ENCODE measurements at places on chromosomes 16 and 17.

- DNase-seq: no peak
These were observed 33.5 kb downstream of the ABCC3 start for GRCh38 chr17:50668025-50668837.

DNA sequence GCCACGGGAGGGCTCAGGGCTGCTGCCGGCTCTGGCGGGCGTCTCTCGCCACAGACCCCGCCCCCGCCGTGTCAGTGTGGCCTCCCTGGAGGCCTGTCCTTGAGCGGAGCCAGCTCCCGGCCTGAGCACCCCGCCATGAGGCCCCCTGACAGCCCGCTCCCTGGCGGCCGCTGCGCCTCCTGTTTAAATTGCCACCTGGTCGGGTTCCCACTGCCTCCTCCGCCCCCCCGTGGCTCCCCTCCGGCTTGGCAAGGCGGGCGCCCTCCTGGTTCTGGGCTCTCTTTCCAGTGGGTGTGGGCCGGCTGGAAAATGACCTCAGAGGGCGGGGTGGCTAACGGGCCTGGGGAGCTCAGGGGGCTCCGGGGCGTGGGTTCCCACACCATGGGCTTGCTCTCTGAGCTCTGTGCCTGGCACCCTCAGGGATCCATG is 42.1 kb upstream of the SSTR5 start:
- no peak for DNase-seq

- peak; percentile 79 for DNase-seq
These were observed 10.3 kb upstream of the TVP23A start for GRCh38 chr16:10828851-10829366.

DNA sequence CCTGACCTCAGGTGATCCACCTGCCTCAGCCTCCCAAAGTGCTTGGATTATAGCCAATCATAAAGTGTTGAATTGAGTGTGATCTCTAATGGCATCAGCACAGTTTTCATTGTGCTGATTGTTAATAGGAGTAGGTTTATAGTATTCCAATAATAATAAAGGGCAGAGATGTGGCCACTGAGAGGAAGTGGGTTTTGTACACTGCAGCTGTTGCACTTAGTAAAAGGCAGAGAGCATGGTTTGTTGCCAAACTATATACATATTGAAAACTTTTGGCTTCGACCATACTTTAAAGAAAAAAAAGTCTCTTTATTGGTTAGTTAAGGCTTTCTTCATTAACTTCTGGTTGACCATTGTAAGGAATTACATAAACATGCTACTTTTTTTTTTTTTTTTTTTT is 185.9 kb downstream of the CDK5R1 start:
- DNase-seq: no peak

DNA sequence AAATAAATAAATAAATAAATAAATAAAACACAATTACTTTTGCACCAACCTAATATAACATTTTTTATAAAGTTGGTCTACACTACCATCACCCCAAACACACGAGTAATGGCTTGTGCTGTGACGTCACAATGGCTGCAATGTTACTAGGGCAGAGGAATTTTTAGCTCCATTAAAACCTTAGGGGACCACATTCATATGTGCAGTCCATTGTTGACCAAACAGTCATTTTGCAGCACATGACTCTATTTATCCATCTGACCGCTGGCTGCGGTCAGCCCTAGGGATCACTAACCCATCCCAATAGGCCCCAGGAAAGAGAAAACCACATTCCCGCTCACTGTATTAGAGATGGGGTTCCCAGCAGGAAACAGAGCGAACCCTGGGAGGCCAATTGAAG is 9.6 kb downstream of the CDH5 start:
- no peak for DNase-seq

DNA sequence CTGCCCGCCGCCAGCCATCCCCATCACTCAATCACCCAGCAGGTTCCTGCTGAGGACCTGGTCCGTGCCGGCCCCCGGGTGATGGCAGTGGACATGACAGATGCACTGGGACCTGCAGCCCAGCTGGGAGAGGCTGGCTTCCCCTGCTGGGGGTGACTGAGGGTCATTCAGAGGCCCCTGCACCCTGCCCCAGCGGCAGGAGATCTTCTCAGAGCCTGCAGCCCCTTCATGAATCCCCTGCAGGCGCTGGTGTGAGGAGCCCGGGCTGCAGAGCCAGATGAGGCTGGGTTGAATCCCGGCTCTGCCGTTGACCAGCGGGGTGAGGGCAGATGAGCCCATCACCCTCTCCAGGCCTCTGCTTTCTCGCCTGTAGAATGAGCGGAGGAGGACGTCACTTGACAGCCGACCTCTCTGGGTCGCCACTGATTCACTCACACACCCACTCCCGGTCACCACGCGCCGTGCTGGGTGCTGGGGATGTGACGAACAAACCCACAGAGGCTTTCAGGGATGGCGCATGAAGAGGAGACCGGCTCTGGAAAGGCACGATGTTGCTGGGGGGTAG is 95.2 kb upstream of the CIBAR2 start:
- no peak for DNase-seq

GRCh38 chr16:3797473-3797872 is 80.1 kb upstream of the TRAP1 start:
- no peak for DNase-seq

- no peak for DNase-seq
These were observed 42.8 kb downstream of the SPOP start for GRCh38 chr17:49635121-49635520.

- DNase-seq: peak; percentile 56
These were observed 90.9 kb downstream of the MYH11 start for GRCh38 chr16:15765880-15766279.

- peak; percentile 73 for DNase-seq
These were observed at the start of gene CLDN9 for GRCh38 chr16:3012828-3013420. CLDN9 (plus strand) TSS chr16:3012923; CDS start chr16:3013363, 440 bp downstream.

- DNase-seq: no peak
These were observed 1.1 kb downstream of the ATP2A1 start for GRCh38 chr16:28879261-28879840.

- no peak for DNase-seq
These were observed 3.5 kb downstream of the ZFPM1 start for GRCh38 chr16:88456356-88457292.

- no peak for DNase-seq
These were observed 17.1 kb downstream of the TELO2 start for GRCh38 chr16:1510272-1510671.

DNA sequence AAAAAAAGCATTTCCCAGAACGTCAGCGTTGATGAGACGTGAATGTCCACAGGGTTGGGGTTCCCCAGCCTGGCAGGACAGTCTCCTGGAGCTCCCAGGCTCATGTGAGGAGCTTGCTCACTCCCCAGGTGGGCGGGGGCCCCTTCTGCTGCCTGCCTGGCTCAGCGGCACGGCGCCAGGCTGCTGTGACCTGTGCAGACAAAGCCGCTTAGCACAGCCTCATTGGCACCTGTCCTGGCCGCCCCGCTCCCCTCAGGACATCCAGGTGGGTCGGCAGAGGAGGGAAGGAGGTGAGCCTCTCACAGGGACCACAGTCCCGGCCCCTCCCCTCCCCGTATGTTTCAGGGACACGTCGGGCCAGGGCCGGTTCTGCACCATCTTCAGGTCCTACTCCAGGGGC is 12.9 kb upstream of the WFIKKN1 start:
- DNase-seq: no peak

GRCh38 chr16:12255919-12256665 is 279.6 kb downstream of the SNX29 start:
- DNase-seq: no peak

- no peak for DNase-seq
These were observed 34.9 kb downstream of the CMC2 start for GRCh38 chr16:80971819-80972218.

- DNase-seq: no peak
These were observed 2.5 kb upstream of the GINS3 start for GRCh38 chr16:58389724-58390123.

DNA sequence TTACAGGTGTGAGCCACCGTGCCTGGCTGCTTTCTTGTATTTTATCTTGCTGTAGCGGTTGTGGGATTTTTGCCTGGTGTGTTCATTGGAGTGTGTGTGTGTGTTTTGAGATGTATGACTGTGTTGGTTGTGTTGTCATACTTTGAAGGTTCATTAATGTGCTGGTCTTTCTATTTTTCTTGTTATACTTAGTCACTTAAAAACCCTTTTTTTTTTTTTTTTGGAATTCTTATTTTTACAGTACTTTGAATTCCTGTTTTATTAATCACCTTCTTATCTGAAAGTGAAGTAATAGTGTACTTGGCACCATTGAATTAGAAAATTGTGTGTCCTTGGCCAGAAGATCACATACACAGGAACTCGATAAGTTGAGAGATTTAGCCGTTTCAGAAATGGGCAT is 30.2 kb downstream of the TENT4B start:
- DNase-seq: no peak

DNA sequence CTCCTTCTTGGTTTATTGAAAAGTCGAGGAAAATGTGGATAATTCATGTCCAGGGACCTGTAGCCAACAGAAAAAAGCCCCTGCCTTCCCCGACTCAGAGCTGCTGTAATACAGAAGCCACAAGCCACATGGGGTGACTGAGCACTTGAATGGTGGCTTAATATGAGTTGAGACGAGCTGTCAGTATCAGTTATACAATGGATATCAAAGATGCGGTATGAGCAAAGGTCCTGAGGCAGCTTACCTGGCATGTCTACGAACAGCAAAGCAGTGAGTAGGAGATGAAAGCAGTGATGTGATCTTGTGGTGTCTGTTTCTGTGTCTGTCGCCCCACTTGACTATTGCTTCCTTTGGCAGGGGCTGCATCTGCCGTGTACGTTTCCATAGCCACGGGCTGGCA is 12.2 kb upstream of the RMI2 start:
- no peak for DNase-seq

DNA sequence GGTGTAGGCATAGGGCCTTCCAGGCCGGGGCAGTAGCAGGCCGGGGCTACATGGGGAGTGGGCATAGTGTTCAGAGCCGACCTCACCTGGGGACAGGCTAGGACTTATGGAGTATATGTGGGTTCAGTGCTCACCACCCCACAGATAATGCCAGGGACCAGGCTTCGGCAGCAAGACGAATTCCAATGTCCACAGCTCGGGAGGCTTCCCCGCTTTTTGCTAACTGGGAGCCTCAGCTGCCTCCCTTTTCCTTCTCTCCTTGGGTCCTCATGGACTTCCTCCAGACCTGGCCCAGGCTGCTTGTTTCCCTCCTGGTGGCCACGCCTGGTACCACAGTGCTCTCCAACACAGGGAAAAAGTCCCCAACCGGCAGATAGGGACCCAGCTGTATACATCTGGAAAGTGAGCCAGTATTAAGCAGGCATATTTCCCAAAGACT is 20.1 kb upstream of the SLC46A1 start:
- peak; percentile 56 for DNase-seq

- DNase-seq: no peak
These were observed 3.5 kb downstream of the CTRL start for GRCh38 chr16:67928147-67928546.

DNA sequence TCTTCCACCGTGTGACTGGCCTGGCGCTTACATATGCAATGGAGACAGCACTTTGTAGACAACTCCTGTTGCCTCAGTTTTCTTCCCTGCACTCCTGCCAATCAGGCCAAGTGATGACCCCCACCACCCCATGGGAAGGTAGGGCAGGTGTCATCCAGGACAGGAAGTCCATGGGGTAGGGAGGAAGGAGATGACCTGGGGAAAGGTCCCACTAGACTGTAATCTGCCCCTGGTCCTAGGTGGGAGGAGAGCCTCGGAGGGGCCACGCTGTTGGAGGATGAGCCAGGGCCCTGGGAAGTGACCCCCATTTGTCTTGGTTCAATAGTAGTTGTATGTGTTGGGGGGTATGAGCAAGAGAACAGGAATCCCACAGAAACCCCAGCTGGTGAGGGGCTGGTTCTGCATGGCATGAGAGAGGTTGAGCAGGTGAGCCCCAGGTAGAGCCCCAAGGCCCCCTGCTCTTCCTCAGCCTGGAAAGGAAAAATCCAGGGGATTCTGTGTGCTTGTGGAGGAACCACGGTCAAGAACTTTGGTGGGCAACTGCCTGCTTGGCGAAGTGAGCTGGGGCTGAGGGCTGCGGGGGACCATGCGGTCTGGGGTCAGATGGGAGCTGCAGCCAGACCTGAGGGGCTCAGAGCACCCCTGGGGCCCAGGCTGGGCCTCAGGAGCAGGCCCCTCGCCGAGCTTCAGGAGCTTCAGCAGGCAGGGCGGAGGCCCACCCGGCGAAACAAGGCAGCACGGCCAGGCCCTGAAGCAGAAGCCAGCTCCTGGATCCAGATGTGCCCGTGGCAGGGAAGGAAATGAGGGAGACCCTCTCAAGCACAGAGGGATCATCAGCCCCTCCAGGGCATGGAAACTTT is 50.7 kb downstream of the NT5M start:
- DNase-seq: no peak

GRCh38 chr17:39566094-39566850 is 41.4 kb downstream of the NEUROD2 start:
- DNase-seq: no peak

- DNase-seq: peak; percentile 28
These were observed at the start of gene CCL2 for GRCh38 chr17:34254651-34255380. CCL2 (plus strand) TSS chr17:34255285; CDS start chr17:34255350, 65 bp downstream.

DNA sequence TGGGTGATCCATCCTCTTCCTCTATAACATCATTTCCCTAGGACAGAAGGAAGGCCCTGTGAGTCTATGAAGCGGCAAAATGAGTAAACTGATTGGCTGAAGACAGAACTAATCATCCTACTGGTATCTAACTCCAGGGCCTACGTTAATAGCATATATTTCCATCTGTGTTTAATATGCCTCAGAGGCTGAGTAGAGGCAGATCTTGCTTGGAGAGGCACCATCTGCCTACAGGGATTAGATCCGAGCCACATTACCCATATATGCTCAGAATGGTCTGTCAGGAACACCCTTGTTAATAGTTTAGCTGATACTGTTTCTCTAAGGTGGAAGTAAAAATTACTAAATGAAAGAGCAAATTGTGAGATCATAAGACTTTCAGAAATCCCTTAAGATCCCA is 13.2 kb upstream of the FOXJ1 start:
- no peak for DNase-seq

DNA sequence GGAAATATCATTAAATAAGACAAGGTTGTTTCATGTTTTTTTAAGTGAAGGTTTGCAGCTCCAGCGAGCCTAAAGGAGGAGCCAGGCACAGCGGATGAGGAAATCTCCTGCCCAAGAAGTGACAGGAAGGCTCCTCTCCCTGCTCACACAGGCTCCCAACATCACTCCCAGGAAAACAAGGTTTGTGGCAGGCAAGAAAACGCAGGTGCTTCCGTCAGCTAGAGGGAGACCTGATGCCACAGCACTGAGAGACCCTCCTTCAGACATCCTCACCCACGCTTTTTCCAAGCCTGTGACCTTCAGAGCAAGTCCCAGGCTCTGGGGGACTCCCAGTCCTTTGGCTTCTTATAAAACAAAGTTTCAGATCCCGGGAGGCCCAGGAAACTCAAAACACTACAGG is 89.7 kb downstream of the ZNF423 start:
- no peak for DNase-seq

- DNase-seq: peak; percentile 39
These were observed 105.2 kb downstream of the CLEC16A start for GRCh38 chr16:11049396-11050059.

- no peak for DNase-seq
These were observed 54.1 kb downstream of the PSMD12 start for GRCh38 chr17:67312265-67312664.

GRCh38 chr17:16354585-16354984 is 1.3 kb upstream of the CENPV start:
- no peak for DNase-seq

All from Calu3 (cell line).